H9 (cell line): ENCODE measurements at places on chromosomes 7 and 10. TPM values are rescaled to one million over a fixed set of nuclear protein-coding genes. Genes with fewer than 3 reads are reported as not detected.

The PPP1R3C gene
- total RNA-seq: 1.1 and 1.2 TPM in 2 replicates

- H3K27me3 ChIP-seq: no peaks in the 10 kb centered on the region
- no peaks in the 10 kb centered on the region for H3K36me3 ChIP-seq
- no peak overlapping the region for H3K4me3 ChIP-seq
- DNase-seq: no peak
- no peak overlapping the region for H3K27ac ChIP-seq
Observed at GRCh38 chr10:31197886-31198285, 121.1 kb upstream of the ZEB1 start.

DNA sequence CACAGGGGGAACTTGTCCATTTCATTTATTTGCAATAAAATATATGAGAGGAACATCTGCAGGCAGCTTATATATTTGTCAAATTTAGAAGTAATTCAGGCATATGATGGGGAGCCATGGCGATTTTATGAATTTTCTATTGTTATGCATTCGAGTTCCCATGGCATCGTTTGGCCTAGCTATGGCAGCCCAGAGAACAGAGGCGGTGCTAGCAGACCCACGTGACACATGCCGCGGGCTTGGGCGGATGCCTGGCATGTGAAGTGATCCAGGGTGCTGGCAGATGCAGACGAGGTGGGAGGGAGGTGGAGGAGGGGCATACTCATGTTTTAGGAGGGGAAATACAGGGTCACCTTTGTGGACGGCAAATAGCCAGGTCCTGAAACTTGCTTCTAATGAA lies 560.0 kb upstream of the GALNT17 start:
- no peaks in the 10 kb centered on the region for H3K36me3 ChIP-seq
- no peaks in the 10 kb centered on the region; the same call in 1 of the 2 replicates for H3K4me1 ChIP-seq
- no peaks in the 10 kb centered on the region for H3K27me3 ChIP-seq
- no peak overlapping the region for H3K27ac ChIP-seq
- DNase-seq: no peak

- peaks cover 26% of the 10 kb centered on the region; the same call in 2 of the 3 replicates for H3K36me3 ChIP-seq
- H3K4me3 ChIP-seq: no peak overlapping the region
- H3K27me3 ChIP-seq: no peaks in the 10 kb centered on the region; the same call in 1 of the 2 replicates
- no peaks in the 10 kb centered on the region for H3K4me1 ChIP-seq
- no peak for DNase-seq
- no peak overlapping the region for H3K27ac ChIP-seq
Observed at GRCh38 chr7:2779051-2779450, 65.1 kb downstream of the GNA12 start.
